Type B pancreatic cell (in vitro differentiated cells): ENCODE measurements at places on chromosomes 5 and 9. TPM values are rescaled to one million over a fixed set of nuclear protein-coding genes. Genes with fewer than 3 reads are reported as not detected.
A peak's percentile ranks its signal among the peaks of the same experiment; 100 is the strongest.

- no peaks in the 10 kb centered on the region for H3K27me3 ChIP-seq
- H3K27ac ChIP-seq, result no peak overlapping the region
- no peak for DNase-seq
- H3K36me3 ChIP-seq, result no peaks in the 10 kb centered on the region
- peaks cover 17% of the 10 kb centered on the region for H3K4me1 ChIP-seq
Observed at GRCh38 chr9:13480693-13481092, 201.2 kb upstream of the MPDZ start.

The PCDHGB7 gene
- total RNA-seq, result 4.4 and 8.5 TPM in 2 replicates

GRCh38 chr5:59173578-59173977 is 590.7 kb downstream of the RAB3C start:
- H3K4me1 ChIP-seq, result peaks cover 26% of the 10 kb centered on the region
- H3K36me3 ChIP-seq, result peaks cover 9% of the 10 kb centered on the region
- H3K27ac ChIP-seq, result no peak overlapping the region
- no peak overlapping the region for H3K4me3 ChIP-seq
- no peak for DNase-seq
- H3K27me3 ChIP-seq, result no peaks in the 10 kb centered on the region

- H3K36me3 ChIP-seq, result no peaks in the 10 kb centered on the region
- no peaks in the 10 kb centered on the region for H3K27me3 ChIP-seq
- DNase-seq, result no peak
- no peak overlapping the region for H3K4me3 ChIP-seq
Observed at GRCh38 chr9:71363286-71363961, 242.0 kb upstream of the TRPM3 start.

GRCh38 chr9:80485420-80486250 is 913.9 kb downstream of the TLE4 start:
- H3K27ac ChIP-seq, result no peak overlapping the region
- no peaks in the 10 kb centered on the region for H3K36me3 ChIP-seq
- no peaks in the 10 kb centered on the region for H3K27me3 ChIP-seq
- DNase-seq, result no peak
- no peak overlapping the region for H3K4me3 ChIP-seq

DNA sequence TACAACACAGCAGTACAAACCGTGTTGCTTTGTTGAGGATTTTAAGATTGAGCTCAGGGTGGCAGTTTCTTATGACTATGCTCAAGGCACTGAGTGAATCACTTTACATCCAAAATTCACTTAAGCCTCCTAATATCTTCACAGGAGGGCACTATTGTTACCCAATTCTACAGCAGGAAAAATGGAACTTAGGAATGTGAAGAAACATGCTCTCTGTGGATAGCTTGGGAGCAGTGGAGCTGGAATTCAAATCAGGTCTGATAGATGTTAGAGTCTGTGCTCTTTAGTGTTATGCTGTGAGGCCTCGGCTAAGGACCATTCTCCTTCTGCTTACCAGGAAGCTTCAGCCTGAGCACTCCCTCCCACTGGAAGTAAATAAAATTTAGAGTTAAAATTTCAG is 18.7 kb upstream of the HMHB1 start:
- H3K27ac ChIP-seq, result no peak overlapping the region
- H3K4me1 ChIP-seq, result peaks cover 31% of the 10 kb centered on the region
- no peak overlapping the region for H3K4me3 ChIP-seq
- H3K27me3 ChIP-seq, result peaks cover 2% of the 10 kb centered on the region
- H3K36me3 ChIP-seq, result no peaks in the 10 kb centered on the region

DNA sequence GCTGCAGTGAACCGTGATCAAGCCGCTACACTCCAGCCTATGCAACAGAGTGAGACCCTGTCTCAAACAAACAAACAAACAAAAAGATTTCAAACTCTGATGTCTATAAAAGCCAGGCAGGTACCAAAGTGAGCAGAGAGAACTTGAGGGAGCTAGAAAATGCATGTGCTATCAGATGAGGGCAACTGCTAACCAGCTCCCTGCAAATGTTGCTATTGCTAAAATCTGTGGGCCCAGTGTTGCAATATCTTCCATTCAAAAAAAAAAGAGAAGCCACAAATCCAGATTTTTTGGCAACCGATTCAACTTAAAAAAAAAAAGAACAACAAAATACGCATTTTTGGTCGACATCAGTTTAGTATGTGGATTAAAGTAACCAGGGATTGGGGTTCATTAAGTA is 5.5 kb downstream of the UBE2D2 start:
- peaks cover 26% of the 10 kb centered on the region for H3K36me3 ChIP-seq
- peaks cover 31% of the 10 kb centered on the region for H3K4me1 ChIP-seq
- H3K4me3 ChIP-seq, result no peak overlapping the region
- no peak for DNase-seq

The INSYN2B gene
- 1.5 TPM in 1 of 2 replicates, not detected in the other for total RNA-seq

DNA sequence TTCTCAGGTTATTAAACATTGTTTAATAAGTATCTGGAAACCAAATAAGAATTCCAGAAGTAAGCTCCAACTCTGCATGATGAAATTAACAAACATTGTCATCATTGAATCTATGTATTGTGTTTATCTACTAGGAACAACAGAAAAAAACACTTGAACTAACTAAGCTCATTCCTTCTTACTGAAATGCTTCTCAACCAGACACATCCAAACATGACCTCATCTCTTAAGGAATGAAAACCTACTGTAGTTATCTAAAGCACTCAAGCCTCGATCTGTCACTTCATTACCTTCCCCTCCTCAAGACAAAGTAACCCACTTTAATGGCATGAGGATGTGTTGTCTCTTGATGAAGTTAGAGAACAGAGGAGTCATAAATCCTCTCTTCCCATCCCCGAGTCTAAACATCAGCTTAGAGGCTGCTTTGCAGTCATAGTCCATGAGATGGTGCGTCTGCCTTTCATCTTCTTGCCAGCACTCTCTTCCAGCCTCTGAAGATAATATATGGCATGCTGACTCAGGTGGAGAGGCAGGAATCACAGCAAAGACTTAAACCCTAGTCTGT is 86.5 kb downstream of the CEMIP2 start:
- H3K36me3 ChIP-seq, result peaks cover 8% of the 10 kb centered on the region
- DNase-seq, result no peak
- peak overlapping the region; percentile 31 for H3K4me3 ChIP-seq
- peaks cover 41% of the 10 kb centered on the region for H3K4me1 ChIP-seq
- no peaks in the 10 kb centered on the region for H3K27me3 ChIP-seq

DNA sequence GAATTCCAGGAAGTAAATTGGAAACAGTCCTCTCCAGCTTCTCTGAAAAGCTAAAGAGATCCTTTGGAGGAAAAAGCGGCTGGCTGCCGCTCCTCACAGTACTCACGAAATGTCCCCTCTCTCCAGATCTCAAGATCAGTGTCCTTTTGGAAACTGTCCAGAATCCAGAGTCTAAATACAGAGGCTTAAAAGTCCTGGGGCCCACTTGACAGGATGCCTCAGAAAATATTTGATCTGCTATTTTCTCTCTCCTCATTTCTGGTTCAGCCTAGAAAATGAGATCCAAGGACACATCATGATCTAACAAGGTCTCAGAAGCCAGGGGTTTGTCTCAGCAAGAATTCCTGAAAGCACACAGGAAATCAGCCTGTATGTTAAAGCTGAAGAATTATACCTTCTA is 7.2 kb downstream of the C1QTNF2 start:
- no peaks in the 10 kb centered on the region for H3K36me3 ChIP-seq
- peaks cover 4% of the 10 kb centered on the region for H3K27me3 ChIP-seq
- H3K4me3 ChIP-seq, result no peak overlapping the region
- H3K4me1 ChIP-seq, result peaks cover 20% of the 10 kb centered on the region
- H3K27ac ChIP-seq, result peak overlapping the region; percentile 45
